ENCODE measurements at places on chromosomes 5 and 9.

DNA sequence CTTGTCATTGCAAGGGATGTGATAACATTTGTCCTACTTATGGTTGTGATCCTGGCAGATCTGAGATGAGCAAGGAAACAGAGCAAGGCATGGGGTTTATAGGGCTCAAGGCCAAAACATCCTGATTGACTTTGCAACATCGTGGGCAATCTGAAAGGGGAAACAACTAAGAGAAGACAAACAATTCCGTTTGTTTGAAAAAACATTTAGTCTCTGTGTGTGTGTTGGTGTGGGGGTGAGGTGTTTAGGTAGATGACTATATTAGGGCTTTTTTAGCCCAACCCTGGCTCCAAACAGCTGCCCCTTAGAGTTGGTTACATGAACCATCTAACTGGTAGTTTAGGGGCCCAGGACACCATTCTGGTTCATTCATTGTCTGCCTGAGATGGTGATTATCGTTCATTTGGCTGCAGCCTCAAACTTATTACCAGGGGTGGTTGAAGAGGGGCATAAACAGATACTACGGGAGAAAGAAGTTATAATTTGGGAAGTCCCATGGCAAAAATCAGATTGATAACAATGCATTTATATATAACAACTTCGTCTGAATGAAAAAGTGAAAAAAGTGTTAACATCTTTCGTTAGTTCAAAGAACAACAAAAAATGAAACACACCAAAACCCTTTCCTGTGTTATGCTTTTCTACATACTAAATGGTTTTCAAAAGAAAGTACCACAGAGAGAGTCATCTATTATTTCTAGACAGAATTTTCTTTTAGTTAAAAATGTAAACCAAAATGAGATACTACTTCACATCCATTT, 5.7 kb downstream of the FYB1 start:
- no peak for DNase-seq

DNA sequence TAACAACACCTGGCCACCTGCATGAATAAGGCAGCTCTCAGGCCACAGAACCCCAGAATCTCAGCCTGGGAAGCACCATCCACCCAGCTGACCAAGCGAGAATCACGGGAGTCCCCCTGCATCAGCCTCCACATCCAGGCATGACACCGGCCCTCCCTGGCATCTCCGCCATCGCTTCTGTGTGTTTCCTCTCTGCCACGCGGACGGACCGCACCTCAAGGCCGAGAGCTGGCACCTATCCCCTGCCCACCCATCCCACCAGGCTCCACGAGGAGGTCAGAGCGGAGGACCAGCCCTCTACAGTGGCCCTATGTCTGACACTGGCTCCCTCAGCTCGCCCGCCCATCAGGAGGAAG, 134.7 kb downstream of the COL23A1 start:
- DNase-seq: no peak

DNA sequence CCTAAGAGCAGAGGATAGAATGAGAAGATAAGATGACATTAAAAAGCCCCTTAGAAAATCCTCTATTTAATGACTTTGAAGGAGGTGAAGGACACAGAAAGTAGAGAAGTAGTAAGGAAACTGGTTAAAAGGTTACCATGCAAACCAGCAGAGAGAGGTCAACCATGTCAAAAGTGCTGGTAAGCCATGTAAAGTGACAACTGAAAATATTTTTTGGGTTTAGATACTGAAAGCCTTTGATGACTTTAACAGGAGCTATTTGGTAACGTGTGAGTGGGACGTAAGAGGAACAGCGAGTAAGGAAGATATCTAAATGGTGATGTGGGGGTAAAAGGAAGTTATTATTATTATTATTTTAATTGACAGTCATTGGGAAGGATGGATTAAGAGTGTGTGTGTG, 56.9 kb downstream of the MACIR start:
- no peak for DNase-seq

DNA sequence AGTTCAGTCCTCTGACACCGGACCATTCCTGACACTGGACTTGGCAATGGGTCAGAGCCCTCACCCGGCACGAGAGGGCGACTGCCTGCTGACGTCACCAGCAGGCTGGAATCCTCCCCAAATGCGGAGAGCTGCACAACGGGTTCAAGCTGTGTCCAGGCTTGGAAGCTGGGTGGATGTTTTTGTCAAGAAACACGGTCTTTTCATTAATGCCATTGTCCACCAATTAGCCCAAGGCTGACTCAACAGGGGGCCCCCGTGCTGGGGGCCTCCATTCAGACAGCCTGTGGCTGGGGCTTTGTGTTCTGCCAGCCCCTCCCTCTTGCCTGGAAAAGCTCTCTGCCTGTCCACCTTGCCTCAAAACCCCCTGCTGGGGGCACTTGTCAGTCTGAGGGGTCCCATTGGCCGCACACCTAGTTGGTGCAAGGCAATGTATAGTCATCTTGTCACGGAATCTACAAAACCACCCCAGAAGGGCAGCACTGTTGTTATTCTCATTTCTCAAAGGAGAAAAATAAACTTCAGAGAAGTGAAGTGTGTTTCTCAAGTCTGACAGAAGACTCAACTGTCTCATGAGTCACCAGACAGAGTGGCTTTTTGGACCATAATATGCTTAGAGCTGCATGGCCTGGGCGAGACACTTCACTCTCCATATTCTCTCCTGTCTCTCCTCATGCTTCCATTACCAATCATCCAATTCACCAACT, 24.6 kb downstream of the NDUFA8 start:
- DNase-seq: peak; percentile 26

- no peak for DNase-seq
Observed at GRCh38 chr5:116451905-116452450, 122.6 kb downstream of the SEMA6A start.

DNA sequence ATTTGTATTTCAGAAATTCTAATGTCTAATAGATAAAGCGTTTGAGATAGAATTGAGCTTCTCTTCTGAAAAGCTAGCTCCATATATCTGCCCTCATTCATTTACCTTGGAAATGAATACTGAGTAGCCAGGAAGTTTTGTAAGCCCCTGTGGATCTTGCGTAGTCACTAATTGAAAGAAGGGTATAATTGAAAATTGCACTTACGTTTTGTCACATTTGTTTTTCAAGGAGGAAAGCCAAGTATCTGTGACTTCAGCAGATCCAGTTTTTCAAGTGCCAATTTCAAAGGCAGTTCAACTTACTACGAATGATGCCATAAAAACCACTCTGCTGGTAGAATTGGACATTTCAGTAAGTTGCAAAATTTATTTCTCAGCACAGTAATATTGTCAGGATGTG, 14.0 kb downstream of the MTRR start:
- no peak for DNase-seq

DNA sequence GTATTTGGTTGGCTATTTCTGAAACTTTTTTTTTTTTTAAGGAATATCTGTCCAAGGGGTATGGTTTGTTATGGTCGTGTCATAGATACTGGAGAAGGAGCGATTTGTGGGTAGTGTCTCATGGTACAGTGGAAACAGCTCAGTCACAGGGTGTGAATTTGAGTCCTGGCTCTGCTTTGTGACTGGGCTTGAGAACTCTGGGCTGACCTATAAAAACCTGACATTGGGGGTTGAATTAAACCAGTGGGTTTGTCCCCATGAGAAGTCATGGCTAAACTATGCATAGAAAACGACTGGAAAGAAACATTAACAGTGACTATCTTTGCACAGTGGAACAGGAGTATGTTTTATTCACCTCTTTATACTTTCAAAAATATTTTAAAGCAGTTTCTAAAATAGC, 54.7 kb downstream of the MACROH2A1 start:
- peak; percentile 25 for DNase-seq

DNA sequence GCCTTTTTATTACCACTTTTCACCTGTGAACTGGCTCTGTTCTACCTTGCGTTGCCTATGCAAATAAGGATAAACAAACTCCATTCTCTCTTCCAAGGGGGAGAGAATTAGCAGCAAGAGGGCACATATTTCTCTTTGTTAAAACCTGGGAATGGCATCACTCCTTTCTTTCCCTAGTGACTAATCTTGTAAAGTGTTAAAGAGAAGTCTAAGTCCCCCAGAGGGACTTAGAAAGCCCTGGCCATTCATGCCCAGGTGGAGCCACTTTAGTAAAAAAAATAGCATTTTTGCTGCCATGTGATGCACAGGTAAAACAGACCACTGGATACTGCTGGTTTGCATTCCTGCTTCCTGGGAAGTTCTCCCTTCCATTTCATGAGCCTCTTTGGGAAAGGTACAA, 148.4 kb downstream of the MAN2A1 start:
- DNase-seq: no peak

GRCh38 chr9:90787771-90788460, 13.7 kb upstream of the SYK start:
- DNase-seq: no peak

GRCh38 chr5:103450333-103451061, 112.1 kb downstream of the NUDT12 start:
- DNase-seq: peak; percentile 94

DNA sequence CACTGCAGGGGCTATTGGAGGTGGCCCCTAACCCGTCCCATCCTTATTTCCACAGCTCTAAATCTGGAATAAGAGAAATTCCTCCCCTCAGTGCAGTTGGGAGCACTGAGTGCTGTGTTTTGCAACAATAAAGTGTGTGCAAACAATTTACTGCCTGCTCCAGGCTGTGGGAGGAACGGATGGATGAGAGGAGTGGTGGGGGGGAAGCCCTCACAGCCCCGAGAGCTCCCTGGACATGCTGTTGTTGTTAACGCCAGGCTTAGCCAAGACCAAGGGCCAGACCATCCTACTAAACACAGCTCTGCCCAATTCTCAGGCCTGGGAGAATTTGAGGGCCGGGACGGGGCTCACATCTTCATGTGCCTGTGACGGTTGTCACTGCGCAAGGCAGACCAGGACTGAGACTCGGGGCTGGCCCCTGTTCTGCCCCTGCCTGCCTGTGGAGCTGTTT, 200.2 kb downstream of the DAB2IP start:
- no peak for DNase-seq

GRCh38 chr5:178305801-178306200, 73.2 kb upstream of the PHYKPL start:
- DNase-seq: no peak

DNA sequence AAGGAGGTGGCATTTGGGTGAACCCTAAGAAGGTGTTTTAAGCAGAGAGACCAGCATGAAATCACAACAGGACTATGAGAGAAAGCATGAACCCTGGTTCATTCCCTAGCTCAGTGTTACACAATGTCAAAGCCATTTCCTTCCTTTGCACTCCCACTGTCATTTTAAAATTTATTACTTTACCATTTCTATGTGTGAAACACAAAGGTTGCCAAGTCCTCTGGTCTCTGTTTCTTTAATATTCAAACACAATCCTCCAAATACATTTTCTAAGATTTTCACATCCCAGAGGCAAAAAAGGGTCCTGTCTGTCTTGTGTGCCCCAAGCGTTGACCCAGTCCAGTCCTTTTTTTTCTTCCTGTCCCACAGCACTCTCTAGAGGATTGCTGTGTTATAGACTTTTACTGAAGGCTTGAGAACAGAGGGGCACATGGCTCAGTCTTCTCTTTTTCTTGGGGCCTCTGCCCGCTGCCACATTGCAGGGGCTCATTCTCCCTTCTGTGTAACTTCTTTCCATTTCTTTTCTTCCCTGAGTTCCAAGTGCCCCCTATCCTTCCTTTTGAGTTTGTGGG, 78.6 kb upstream of the SLC28A3 start:
- no peak for DNase-seq

DNA sequence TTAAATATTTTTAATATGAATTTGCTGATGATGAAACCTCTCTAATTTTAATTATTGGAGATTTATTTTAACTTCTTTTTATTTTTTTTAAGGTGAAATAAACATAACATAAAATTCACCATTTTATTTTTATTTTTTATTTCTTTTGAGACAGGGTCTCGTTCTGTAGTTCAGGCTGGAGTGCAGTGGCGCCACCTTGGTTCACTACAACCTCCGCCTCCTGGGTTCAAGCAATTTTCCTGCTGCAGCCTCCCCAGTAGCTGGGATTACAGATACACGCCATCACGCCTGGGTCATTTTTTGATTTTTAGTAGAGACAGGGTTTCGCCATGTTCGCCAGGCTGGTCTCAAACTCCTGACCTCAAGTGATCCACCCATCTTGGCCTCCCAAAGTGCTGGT, 402.9 kb downstream of the PRR16 start:
- no peak for DNase-seq

- DNase-seq: no peak
Observed at GRCh38 chr5:54516051-54516655, 1.4 kb upstream of the SNX18 start.

DNA sequence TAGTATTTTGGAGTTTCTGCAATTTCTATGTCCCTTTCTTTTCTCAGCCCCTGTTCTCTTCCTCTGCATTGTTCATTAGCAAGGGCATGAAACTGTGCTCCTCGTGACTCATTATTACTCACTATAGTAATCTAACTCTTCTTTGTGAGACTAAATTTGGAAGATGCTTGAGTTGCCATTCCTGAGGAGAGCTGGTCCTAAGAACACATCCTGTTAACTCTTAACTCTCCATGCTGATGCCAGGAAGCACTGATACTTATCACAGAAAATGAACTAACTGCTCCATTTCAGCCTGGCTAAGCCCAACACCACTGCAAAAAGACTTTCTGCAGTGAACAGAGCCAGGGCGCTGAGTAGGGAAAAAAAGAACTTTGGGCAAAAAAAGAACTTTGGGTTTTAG, 10.6 kb upstream of the CSNK1A1 start:
- DNase-seq: peak; percentile 96

DNA sequence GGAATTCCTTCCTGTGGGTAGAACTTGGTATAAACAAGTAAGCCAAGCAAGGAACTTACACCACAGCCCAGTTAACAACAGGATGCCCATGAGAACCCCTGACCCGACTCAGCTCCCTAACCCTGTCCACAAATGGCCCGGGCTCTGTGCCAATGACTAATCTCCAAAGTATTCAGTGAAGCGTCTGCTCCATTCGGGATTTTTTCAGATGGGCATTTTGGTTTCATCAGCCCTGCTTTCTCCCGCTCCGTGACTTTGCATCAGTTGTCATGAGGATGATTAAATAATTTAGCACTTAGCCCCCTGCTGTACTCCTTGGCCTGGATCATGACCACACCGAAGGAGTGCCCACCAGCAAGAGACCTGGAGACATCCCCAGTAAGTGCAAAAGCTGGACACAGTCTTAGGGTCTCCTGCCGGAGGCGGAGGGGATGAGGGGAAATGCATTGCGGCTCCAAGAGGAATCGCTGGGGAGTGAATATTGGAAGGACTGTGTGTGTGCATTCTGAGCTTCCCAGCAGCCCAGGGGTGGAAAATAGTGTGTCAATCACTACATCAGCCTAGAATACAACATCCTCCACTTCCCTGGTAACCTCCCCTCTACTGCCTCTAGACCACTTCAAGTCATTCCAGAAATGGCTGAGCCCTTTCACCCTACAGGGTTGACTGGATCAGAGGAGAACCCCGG, 41.4 kb upstream of the DNAH5 start:
- peak; percentile 93 for DNase-seq

DNA sequence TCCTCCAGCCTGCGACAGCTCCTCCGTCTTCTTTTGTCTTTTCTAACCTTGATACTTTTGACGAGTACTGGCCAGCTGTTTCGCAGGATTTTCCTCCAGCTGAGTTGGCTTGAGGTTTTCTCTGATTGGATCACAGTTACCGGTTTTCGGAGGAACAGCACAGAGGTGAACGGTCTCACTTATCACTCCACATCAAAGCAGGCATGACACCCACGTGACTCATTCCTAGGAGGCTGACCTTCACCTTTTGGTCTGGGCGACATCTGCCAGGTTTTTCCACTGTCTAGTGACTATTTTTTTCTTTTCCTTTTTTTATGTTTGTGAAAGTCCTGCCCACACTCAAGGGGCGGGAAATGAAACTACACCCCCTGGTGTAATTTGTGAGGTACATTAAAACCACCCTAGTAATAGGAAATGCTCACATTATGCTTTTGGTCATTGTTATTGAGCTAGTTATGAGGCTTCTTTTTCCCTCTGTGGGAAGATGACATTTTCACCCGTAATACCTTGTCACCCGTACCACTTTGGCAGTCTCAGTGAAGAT, 319.2 kb downstream of the GADD45G start:
- DNase-seq: no peak
